ENCODE measurements at places on chromosomes 3 and 15.
A peak's percentile ranks its signal among the peaks of the same experiment; 100 is the strongest.

DNA sequence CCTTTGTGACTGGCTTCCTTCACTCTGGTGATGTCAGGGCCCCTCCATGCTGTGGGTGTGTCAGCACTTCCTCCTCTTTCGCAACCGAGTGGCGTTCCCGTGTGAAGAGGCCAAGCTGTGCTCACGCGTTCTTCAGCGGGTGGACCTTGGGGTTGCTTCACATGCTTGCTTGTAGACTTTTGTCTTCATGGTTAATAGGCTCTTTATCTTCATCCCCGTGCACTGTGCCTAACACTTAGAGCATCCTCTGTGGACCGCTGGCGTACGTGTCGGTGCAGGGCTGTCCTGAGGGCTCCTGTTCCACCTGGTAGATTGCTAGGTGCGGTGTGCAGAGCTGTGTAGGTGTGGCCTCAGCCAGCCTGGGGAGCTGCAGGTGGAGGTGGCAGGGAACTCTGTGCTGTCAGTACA, 182.3 kb downstream of the OR4M2 start:
- no peak for DNase-seq

DNA sequence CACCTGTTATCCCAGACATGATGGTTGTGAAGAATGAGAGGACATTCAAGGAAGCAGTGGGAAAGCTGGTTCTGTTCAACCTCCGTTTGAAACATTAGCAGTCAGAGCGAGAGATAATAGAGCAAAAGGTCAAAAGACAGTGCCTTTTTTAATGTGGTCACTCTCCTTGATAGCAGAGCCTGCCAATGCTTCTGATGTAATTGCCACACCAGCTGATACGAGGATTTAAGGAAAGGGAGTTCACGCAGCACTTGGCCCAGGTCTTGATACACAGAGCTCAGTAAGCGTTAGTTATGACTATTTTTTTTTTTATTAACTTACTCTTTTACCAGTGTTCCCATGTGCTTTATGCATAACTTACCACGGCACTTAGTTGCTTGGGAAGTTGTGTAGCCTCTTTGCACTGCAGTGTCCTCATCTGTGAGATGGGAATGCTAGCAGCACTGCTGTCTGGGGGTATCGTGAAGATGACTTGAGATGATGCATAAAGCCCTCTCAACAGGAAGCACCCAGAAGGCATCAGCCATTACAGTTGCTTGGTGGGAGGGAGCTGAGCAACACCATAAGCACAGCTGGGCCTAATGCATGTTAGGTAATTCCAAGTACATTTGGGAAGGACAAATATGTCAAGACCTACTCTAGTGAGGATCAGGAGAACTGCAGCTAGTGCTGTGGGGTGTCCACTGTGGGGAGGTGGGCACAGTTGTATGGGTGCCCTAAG, 123.3 kb upstream of the RASGRP1 start:
- no peak for DNase-seq

GRCh38 chr3:129527262-129527661, 1.2 kb upstream of the RHO start:
- DNase-seq = no peak

GRCh38 chr3:172305974-172306373, 142.3 kb downstream of the GHSR start:
- no peak for DNase-seq

- no peak for DNase-seq
Observed at GRCh38 chr15:48466820-48467219, 135.6 kb downstream of the DUT start.

- DNase-seq = no peak
Observed at GRCh38 chr3:55427739-55428138, 59.4 kb downstream of the WNT5A start.

DNA sequence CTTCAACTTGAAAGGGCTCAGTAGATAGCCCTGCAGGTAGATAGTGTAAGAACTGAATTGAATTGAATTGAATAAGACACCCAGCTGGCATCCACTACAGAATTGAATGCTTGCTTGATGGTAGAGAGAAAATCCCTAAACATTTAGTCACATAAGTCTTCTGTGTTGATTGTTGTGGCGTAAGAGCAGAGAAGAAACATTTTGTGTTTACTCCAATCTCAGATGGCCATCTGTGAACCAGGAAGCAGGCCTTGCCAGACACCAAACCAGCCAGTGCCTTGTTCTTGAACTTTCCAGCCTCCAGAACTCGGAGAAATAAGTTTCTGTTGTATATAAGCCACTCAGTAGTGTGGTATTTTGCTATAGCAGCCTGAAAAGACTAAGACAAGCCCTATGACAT, 43.6 kb downstream of the SST start:
- no peak for DNase-seq

DNA sequence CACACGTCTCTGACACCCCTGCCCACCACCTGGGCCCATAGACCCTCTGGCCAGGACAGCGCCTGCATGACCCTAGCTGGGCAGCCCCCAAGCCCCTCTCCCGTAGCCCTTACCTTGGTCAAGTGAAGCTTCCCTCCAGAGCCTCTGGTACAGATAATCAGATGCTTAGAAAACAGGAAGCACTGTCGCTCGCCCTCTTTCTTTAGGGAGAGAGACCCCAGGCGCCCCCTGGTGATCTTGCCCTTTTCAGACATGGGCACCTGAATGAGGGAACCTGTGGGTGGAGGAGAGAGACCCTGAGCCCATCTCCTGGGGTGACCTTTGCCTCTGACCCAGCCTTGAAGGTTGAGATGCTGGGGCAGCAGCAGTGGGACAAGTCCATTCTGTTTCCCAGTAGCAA, 65.4 kb downstream of the RASGRF1 start:
- DNase-seq = no peak

GRCh38 chr15:74620636-74621545, 5.3 kb downstream of the CLK3 start:
- peak; percentile 31 for DNase-seq

- no peak for DNase-seq
Observed at GRCh38 chr15:40095371-40096093, 13.1 kb downstream of the BMF start.

GRCh38 chr15:48373821-48374451, 42.7 kb downstream of the DUT start:
- DNase-seq = no peak

DNA sequence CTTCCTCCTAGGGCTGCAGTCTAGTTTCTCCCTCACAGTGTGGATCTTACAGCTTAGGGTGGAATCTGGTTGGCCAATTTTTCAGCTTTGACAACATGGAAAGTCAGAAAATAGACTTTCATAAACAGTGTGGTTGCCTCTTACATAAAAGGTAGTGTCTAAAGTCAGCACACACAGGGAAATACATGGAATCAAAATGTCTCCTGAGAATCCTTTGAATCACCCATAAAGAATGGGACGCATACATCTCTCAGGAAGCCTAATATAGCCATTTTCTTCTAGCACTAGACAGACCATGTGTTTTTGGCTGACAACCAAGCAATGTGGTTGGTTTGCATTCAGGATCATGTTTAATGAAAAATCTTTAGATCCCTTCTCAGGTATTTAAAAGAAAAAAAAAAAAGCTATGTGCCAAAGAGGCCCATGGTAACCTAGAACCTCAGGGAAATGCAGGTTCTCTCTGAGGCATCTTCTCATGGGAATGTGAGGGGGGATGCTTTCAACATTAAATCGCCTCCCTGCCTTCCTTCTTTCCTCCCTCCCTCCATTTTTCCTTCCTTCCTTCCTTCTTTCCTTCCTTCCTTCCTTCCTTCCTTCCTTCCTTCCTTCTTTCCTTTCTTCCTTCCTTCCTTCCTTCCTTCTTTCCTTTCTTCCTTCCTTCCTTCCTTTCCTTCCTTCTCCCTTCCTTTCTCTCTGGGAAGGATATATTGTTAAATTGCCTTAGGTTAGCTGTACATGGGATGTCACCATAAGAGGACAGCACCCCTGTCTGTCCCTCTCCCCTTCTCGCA, 34.3 kb upstream of the ZBTB38 start:
- DNase-seq = no peak

GRCh38 chr3:23084367-23084766, 118.8 kb upstream of the UBE2E2 start:
- no peak for DNase-seq

DNA sequence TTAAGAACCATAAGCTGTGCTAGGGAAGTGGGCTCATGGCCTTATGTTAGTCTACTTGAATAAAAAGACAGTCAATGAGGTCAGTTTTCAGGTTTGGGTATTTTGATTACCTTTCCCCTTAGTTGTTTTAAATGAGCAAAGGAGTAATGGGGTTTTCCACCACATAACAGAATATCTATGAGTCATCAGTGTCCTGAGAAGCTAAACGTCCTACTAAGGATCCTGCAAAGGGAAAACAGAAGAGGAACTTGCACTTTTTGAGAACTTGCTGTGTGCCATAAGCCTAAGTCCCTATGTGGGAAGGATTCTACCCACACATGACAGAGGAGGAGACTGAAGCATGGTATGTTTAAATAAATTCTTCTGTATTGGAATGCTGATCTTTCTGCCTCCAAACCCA, 292.8 kb upstream of the TMC3 start:
- DNase-seq = no peak

GRCh38 chr3:105516972-105517371, 150.3 kb downstream of the ALCAM start:
- DNase-seq = no peak

- DNase-seq = no peak
Observed at GRCh38 chr3:52859686-52860423, 25.0 kb upstream of the MUSTN1 start.

DNA sequence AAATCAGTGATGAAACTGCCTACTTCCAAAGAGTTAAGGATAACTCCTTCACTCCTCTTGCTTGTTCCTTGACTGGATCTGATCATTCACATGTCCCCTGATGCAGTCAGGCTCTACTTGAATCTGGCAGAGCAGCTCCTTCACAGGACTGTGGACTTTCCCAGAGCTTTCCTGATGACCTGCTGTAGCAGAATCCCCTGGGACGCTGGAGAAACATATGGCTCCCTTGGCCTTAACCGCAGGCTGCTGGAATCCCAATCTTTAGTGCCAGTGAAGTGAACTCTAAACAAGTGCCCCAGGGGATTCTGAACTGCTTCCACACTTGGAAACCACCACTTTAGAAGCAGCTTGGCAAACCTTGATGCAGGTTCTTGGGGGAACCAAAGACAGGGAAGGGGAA, 217.8 kb downstream of the CHST2 start:
- DNase-seq = no peak

DNA sequence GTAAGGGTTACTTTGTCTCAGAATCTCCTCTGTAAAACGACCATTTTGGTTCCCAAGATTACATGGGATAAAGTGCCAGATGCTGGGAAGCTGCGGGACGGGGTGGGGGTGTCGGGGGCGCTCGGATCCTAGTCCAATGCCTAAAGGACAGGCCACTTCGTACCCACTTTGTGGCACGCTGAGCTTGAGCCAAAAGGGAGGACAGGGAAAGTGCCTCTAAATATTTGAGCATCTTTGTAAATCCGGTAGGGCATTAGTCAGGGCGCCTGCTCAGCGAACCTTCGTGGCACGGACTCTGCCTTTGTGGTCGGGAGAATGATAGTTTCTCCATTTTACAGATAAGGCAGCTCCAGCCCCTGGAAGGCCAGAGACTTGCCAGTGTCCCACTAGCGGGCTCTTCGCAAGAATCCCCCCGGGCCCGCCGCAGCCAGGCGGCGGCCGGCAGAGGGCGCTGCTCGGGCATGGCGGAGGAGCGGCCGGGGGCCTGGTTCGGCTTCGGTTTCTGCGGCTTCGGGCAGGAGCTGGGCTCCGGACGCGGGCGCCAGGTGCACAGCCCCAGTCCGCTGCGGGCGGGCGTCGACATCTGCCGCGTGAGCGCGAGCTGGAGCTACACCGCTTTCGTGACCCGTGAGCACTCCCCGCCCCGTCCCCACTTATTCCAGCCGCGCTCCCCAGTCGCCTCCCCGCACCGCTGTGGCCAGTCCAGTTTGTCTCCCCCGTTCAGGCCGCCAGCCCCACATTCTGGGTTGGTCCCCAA, 1.8 kb downstream of the RCCD1 start:
- peak; percentile 27 for DNase-seq

- peak; percentile 81 for DNase-seq
Observed at GRCh38 chr15:51971375-51972133, at the start of gene LEO1. Gene LEO1 (minus strand): TSS chr15:51971778. CDS start chr15:51971745, 33 bp downstream.

- no peak for DNase-seq
Observed at GRCh38 chr3:155553780-155554179, 191.1 kb downstream of the PLCH1 start.

DNA sequence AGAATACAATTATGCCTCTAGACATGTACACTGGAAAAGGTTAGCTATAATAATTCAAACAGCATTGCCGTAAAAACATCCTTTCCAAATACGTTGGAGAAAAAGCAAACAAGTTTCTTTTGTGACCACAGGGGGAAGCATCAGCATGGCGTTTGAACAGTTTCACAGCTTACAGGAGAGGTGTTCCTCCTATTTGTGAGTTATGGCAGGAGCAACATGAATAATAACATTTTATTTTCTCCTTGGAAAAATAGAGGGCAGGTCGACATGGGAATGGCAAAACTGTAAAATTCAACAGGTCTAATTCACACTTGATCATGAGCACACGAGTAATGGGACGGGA, 39.7 kb upstream of the GADL1 start:
- no peak for DNase-seq

GRCh38 chr3:33061782-33062181, 35.2 kb downstream of the GLB1 start:
- DNase-seq = no peak

GRCh38 chr3:74862476-74862875, 248.0 kb upstream of the CNTN3 start:
- no peak for DNase-seq

GRCh38 chr3:183309276-183309675, 56.2 kb downstream of the B3GNT5 start:
- DNase-seq = no peak

- DNase-seq = no peak
Observed at GRCh38 chr15:77759896-77760592, 127.3 kb upstream of the LINGO1 start.

DNA sequence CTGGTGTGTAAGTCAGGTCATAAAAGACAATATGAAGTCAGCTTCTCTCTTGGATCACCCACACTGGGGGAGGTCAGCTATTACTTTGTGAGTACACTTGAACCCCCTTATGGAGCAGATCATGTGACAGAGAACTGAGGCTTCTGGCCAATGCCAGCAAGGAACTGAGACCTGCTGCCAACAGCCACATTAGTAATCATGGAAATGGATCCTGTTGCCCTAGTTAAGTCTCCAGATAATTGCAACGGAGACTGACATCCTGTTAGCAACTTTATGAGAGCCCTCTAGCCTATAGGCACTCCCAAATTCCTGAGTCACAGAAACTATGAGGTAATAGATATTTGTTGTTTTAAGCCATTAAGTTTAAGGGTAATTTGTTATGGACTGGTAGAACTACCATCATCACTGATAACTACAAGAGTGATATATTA, 110.4 kb upstream of the GMNC start:
- DNase-seq = no peak

GRCh38 chr3:197520311-197521276, 35.2 kb downstream of the BDH1 start:
- DNase-seq = no peak

GRCh38 chr15:76546805-76547204, 210.2 kb downstream of the ISL2 start:
- no peak for DNase-seq

DNA sequence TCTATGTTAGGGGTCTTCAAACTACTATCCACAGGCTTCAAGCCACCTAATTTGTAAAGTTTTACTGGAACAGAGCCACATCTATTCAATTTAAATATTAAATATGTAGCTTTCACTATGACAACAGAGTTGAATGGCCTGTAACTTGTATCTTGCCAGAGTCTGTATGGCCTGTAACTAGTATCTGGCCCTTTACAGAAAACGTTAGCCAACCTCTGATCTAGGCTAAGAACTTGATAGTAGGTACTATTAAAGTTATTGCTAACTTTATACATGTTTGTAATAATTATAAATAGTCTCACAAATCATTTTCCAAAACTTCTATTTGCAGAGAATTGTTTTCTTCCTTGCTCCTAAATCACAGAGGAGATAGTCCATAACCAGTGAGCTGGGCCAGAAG, 40.0 kb downstream of the ANKRD28 start:
- DNase-seq = no peak

Data from activated T-helper 1 cell treated with anti-CD3 and anti-CD28 coated beads, Interleukin-2, amount 50 U/mL, for 16 hours (primary cell).